ENCODE measurements at places on chromosomes 12 and 14.

DNA sequence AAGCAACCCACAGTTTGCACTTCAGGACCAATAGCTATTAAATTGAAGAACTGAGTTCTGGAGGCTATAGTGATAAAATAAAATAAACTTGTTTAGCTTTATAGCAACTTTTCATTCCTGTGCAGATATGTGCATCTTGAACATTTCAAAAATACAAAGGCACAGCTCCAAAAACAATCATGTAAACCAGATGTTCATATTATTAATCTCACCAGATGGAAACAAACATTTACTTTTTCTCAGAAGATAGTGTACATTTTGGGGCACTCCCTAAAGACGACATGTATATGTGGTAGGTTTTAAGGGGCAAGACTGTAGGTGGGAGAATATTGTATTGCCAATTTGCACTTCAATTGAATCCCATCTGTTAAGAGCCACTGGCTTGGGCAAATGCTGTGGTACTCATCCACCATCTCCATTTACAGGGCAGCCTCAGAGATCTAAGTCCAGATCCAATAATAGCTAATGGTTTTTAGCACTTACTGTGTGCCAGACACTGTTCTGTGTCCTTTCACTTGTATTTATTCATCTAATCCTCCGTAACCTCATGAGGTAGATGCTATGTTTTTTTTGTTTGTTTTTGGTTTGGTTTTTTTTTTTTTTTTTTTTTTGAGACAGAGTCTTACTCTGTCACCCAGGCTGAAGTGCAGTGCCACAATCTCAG is 49.1 kb downstream of the PTGER2 start:
- no peak for DNase-seq

DNA sequence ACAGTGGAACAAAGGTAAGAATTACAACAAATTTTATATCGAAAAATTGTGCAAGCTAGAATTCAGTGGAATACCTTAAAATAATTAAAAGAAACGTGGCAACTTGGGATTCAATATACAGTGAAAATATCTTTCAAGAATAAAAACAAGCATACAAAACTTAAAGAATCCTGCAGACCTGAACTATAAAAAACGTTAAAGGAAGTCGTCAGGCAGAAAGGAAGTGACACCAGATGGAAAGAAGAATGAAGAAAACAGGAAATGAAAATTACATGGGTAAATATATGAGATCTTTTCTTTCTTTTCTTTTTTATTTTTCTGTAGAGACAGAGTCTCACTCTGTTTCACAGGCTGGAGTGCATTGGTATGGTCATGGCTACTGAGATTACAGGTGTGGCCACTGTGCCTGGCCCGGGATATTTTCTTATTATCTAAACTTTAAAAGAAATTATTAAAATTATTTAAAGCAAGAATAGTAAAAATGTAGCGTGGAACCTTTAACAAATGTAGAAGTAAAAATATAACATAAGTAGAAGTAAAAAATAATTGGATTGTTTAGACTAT is 4.7 kb downstream of the MGP start:
- DNase-seq = no peak

- no peak for DNase-seq
Measured at GRCh38 chr12:105382771-105383622, 52.5 kb downstream of the C12orf75 start.

DNA sequence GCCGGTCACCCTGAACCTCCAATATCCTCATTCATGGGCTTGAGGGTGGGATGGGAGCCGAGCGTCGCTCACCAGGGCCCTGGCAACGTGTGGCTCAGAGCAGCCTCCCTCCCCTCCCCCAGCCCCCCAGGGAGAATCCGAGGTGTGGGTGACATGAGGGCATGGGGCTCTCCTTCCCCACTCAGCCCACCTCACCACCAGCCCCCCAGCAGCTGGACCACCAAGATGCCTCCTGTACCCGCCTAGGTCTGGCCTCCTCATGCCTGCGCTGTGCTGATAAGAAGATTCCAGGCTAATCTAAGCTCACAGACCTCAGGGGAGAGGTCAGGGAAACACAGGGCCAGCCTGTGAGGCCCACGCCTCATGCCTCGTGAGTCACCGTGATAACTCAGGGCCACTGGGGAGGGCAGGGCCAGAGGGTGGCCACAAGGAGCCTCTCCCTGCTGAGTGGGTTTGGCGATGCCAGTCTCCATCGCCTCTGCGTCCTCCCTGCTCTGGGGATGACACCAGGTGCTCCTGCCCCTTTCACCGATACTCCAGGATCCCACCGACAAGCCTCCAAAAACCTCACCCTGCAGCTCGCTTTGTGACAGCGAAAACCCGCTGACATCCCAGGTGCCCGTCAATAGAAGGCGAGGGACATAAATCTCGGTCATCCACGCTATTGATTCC is 56.9 kb downstream of the TESC start:
- no peak for DNase-seq

DNA sequence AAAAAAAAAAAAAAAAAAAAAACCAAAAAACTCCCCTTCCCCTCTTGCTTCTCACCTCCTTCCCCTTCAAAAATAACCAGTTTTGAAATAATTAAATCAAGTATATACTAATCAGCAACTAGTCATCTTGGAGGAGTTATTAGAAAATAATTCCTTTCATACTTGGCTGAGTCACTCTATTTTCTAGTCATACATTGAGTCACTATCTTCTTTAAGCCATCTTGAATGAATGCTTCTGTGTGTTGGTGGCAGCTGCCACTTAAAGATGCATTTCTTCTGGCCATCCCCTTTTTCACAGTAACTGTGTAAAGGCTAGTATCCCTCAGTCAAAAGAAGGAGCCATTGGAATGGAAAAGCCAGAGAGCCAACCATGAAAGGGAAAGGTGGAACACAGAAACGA is 84.2 kb upstream of the TMEM263 start:
- no peak for DNase-seq

- no peak for DNase-seq
Measured at GRCh38 chr12:58386136-58386535, 444.8 kb downstream of the ATP23 start.

DNA sequence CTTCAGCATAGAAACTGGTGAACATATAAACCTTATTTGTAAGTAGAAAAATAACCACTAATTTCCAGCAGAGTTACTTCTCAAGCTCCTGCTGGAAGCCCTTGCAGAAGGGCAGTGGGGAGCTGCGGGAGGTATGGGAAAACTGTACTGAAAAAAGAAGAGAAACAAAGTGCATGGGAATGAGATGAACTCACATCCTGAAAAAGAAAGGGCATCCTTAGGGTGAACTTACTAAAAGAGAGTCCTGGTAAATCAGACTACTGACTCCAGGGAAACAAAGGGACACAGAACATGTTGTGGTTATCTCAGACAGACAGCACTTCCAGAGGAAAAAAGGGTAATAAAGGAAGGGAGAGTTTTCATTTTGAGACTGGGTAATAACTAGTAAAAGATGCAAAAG is 515.1 kb downstream of the RPL10L start:
- DNase-seq = no peak

DNA sequence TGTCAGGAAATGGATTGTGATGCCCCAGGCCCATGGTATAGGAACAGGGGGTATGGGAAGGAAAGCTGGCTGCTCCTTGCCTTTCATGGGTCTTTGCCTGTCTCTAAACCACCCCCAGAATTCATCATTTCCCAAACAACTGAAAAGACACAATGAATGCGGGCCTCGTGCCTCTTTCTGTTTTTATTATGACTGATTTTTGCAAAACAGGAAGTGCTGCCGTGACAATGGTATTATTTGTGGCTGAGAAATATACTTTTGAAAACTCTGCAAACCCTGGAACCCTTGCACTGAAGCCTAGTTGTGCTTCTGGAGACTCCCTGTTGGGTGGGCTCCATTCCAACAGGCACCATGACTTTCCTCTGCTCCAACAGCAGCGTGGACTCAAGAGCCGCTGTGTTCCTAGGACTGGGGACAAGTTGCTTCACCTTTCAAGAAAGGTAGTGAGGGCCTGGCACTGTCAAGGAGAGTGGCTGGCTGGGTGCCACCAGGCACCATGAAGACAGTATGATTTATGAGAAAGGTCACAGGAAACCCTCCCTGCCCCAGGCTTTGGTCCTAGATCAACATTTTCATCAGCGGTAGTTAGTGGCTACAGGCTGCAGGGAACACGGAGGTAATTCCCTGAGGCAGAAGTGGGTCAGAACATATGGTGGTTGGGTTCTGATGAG is 4.8 kb upstream of the DGLUCY start:
- no peak for DNase-seq

DNA sequence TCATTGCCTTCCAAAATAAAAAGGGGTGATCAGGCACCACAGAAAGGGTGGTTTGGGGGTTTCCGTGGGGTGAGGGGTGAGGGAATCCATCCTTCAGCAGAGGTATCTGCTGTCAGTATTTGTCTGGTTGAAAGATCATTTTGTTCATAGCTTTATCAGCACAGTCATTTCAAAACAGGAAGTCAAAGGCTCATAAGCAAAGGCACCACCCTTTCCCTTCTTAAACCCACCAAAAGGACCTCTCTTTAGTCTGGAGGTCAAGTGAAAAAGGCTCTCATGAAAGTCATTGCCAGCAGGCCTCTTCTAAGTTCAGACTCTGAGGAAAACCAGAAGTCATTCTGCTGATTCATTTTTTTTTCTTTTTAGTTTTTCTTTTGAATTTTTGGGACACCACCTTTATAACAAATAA is 6.2 kb downstream of the CHST11 start:
- DNase-seq = no peak

DNA sequence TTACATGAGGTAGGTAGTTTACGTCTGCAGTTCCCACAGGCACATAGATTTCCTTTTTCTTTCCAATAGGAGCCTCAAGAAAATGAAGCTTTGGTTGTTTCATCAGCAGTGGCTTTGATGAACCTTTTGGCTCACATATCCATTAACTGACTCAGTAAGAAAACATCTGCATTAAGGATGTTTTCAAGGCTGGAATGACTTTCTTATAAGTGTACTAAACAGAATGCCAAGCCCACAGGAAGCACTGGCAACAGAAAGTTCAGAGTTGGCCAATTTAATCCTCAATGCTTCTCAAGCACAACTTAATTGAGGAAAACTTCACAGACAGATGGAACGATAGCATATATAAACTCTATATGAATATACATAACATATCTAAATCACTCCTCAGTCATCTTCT is 63.5 kb downstream of the ST8SIA1 start:
- DNase-seq = no peak

GRCh38 chr14:66635435-66635834 is 127.5 kb downstream of the GPHN start:
- no peak for DNase-seq

- peak; percentile 63 for DNase-seq
Measured at GRCh38 chr14:75559451-75560222, 18.8 kb upstream of the FLVCR2 start.

DNA sequence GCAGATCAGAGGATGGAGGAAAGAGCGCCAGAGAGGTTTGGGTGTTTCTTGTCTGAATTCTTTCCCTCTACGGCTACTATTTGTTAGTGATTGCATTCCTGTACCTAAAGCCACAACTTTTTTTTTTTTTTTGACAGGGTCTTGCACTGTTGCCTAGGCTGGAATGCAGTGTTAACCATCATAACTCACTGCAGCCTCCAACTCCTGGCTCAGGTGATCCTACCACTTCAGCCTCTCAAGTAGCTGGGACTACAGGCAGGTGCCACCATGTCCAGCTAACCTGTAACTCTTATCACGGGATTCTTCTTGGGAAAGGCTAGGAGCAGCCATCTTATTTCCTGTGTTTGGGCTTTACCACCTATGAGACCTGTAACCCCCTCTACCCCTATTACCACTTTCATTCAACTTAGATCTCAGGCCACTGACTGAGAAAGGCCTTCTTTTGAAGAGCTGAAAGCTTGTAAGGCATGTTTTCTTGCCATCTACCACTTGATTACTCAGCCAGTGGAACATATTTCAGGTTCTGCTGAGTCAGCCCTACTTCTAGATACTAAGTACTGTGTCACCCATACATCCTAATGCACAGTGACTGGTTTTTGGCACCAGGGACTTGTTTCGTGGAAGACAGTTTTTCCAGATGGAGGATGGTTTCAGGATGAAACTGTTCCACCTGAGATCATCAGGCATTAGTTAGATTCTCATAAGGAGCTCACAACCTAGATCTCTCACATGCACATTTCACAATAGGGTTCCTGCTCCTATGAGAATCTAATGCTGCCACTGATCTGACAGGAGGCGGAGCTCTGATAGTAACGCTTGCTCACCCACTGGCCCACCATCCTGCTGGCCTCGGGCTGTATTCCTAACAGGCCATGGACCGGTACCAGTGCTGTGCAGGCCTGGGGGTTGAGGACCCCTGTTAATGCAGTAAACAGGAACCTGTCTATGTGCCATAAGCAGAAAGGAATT is 6.9 kb downstream of the VEZT start:
- DNase-seq = peak; percentile 9

- no peak for DNase-seq
Measured at GRCh38 chr14:50917449-50917848, 26.8 kb downstream of the PYGL start.

DNA sequence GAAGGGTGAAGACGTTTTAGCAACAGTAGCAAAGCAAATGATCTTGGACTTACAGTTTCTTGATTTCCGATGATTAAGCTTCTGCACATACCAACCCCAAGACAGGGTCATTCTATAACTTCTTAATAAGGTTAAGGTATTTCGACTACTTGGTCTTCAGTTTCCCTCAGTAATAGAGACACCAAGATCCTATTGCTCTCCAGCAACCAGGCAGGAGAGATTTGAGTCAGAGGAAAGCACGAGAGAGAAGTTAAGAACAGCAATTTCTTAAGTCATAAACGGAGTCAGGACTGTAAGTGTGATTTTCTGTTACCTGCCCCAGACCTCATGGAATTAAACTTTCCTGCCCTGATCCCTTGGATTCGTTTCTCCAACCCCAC is 215.6 kb downstream of the TTC8 start:
- DNase-seq = no peak
